ENCODE measurements at places on chromosomes 16 and 17.

- DNase-seq, result no peak
These were observed 21.8 kb downstream of the CNP start for GRCh38 chr17:41988418-41988817.

DNA sequence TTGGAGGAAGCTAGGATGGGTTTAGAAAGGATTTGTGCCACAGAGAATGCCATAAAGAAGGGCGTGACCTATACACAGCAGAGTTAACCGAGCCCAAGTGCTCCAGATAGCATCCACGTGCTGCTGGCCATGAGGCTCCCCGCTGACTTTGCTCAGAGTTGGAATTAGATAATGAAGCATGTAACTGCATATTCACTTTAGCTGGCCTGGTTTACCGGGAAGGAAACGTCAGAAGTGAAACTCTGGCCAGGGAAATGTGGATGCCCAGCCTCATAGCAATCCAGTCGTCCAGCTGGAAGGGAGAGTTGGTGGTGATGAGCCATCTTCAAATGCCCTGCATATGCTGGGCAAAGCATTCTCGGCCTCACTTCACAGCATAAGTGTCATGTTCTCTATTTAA, 6.1 kb downstream of the KRT35 start:
- DNase-seq, result no peak

DNA sequence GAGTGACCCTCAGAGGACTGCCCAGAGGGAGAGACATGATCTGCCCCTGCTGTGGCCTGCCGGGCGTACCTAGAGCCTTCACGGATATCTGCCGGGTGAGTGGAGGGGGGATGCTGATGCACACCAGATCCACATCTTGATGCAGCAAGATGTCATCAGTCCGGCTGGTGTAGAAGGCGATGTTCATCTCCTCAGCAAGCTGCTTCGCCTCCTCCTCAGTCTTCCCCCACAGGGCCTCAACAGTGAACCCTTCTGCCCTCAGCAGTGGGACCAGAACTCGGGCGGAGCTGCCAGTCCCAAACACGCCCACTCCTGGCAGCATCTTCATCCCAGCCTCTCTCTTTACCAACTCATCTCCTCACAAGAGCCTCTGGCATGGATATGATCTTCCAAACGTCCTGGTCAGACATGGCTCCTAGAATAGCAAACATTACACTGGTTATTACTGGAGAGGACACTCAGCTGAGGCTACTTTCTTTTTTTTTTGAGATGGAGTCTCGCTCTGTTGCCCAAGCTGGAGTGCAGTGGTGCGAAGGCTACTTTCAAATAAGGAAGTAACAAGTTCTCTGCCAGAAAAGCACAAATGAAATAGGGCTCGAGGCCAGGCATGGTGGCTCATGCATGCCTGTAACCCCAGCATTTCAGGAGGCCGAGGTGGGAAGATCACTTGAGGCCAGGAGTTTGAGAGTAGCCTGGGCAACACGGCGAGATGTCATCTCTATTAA, 18.9 kb downstream of the C16orf86 start:
- no peak for DNase-seq

DNA sequence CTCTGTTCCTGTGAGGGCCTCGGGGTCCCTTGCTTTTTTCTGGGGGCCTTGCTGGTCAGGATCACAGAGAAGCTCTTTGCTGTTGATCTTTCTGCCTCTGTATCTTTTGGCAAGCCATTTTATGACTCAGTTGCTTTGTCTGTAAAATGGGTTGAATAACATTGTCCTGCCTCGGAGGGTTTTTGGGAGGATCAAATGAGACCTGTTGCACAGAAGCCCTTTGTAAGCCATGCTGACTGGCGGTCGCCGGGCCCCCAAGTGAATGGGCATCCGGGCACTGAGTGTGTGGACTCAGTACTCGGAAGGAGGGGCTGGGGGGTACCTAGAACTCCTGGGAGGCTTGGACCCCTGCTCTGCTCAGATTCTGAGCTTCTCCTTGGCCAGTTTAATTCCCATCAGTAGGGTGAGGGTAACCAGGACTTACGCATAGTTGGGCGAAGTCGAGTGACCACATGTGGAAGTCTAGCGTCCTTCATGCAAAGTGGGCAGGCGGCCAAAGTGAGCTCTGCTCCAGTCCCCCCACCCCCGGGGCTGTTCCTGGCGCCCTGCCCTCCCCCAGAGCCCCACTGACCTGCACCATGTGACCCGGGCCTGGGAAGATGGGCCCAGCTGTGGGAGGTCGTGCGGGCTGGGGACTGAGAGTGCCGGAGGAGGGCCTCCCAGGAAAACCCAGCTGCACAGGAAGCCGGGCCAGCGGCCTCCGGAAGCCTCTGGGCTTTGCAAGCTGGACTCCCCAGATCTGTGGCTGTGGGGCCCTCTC, 284.0 kb downstream of the SEC14L1 start:
- no peak for DNase-seq

DNA sequence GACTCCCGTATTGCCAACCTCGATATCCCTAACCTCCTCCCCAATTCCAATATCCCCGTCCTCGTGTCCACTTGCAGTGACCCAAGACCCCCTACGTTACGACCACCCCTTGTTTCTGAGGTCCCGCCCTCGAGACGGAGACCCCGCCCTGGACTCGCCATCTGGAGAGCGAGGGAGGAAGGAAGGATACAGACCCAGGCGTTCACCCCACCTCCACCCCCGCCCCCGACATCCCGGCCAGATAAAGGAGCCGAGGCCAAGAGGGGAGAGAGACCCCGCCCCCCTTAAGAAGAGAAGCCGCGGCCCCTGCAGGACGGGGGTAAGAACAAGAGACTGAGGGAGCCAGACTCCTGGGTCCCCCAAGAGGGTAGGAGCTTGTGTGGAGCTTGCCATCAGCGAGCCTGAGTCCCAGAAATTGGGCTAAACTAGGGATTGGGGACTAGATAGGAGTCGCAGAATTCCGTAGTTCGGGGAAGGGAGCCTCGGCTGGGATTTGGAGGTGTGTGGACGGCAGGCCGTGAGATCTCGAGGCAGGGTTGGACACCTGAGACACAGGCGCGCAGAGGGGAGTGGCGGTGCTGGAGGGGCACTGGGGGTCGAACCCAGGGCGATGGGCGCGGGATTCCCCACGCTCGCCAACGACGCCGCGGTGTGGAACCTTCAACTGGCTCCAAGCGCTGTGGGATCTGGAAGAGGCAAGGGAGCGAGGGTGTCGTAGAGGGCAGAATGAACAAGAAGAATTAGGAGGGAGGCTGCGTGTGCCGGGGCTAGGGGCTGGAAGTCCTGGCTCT, at the start of gene BCL6B:
Gene BCL6B, plus strand, starts transcription at position 270 of the 791 bp plus-strand sequence. CDS start 622 bp downstream, outside the sequence.
- DNase-seq, result no peak

DNA sequence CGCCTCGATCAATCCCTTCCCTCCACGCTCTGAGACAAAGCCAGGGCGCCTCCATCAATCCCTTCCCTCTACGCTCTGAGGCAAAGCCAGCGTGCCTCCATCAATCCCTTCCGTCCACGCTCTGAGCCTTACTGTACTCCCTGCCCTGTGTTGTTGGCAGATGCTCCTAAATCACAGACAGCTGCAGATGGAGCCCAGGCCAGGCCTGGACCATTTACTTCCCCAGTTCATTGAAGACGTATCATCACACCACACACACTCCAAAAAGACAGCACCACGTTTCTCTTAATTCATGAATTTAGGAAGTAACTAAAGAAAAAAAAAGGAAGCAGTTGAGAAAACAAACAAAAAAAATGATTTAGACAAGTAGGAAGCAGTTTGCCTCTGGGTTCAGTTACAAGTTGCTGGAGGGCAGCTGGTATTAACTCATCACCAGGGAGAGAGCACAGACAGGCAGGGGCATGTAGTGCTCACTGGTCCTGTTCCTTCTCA, 7.4 kb upstream of the CD300LD start:
- DNase-seq, result no peak

DNA sequence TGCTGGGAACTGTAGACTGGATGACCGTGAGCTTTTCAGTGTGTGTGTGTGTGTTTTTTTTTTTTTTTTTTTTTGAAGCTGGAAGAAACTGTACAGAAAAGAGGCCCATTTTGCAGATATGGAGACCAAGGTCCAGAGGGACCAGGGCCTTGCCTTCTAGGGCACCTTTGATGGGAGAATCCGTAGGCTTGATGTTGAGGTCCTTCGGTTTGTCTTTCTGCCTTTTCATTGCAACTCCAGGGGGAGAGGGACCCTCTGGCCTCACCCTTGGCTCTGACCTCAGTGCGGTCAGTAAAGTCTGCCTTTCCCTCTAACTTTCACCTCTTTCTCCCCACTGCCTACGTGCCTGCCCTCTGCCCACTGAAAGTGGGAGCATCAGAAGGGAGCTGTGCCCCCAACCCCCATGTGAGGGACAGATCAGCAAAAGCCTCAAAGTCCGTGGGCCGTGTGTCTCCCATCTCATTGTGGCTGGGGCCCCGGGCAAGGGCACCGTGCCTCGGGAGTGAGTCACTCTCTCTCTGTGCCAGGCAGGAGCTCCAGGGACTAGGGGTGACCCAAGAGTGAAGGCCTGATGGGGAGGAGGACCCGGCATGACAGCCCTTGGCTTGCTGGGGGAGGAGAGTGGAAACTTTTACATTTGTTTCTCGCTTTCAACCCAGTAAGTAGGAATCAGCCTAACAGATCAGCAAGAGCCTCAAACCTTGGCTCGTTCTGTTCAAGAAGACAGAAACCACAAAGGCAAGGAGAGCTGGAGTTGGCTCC, 123.6 kb downstream of the CMIP start:
- DNase-seq, result no peak

DNA sequence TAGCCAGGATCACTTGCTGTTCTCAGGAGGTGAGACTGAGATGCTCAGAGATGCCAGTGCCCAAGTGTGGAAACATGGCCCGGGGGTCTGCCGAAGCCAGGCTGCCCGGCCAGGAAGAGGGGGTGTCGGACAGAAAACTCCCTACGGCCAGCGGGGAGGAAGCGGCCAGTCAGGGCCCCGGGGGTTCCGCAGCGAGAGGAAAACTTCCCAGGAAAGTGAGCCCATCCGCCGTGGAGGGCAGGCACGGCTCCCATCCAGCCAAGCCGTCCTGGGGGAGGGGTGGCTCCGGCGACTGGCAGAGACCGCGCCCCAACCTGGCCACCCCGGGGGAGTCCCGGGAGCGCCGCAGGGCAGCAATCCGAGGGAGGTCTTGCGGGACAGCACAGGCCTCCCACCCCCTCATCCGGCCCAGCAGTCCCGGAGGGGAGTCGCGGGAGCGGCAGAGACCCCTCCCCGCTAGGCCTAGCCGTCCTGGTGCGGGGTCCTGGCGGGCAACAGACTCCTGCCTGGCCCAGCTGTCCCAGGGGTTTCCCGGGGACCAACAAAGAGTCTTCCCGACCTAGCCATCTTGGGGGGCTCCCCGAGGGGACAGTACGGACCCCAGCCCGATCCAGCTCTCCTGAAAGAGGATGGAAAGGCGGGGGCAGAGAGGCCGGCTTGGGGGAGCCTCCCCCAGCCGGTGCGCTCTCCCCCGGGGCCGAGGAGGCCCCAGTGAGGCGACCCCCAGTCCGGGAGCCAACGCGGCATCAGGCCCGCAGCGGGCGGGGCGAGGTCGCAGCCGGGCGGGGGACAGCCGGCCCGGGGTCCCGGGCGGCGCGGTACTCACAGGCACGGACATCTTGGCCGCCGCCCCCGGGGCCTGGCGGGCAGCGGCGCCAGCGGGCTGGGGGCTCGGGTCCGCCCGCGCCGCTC, 13.8 kb upstream of the BCAR1 start:
- DNase-seq, result no peak

DNA sequence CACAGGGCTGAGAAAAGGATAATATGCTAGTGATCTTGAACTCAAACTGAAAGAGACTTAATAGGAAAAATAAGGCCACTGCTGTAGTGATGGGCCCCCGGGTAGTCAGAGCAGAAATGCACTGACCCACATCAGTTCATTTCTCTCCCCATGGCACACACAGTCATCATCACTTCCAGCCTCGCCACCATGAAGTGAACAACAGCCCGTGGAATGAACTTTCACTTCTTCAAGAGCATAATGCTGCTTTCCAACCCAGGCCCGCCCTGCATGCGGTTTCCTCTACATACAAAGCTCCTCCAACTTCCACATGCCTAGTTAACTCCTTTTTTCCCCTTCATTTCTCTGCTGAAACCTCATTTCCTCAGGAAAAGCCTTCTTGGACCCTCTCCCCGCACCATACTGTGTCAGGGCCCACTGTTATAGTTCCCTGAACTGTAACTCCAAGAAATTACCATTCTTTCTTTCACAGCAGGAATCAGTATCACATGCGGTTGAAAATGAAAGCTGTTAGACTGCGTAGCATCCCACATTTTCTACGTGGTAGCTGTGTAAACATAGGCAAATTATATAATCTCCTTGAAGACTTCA, 65.8 kb upstream of the SMIM36 start:
- DNase-seq, result peak; percentile 36

Measured in CD4-positive, alpha-beta T cell treated with Interleukin-15 for 4 hours (primary cell).